GM12891 (cell line): ENCODE measurements at places on chromosomes 5 and 9.

DNA sequence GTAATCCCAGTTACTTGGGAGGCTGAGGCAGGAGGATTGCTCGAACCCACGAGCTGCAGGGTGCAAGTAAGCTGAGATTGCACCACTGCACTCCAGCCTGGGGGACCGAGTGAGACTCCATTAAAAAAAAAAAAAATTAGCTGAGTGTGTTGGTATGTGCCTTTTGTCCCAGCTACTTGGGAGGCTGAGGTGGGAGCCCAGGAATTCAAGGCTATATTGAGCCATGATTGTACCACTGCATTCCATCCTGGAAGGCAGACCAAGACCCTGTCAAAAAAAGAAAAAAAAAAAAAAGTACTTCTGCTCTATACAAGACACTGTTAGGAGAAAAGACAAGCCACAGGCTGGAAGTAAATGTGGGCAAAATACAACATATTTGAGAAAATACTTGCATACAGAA is 68.5 kb upstream of the FBXW11 start:
- no peak for DNase-seq

DNA sequence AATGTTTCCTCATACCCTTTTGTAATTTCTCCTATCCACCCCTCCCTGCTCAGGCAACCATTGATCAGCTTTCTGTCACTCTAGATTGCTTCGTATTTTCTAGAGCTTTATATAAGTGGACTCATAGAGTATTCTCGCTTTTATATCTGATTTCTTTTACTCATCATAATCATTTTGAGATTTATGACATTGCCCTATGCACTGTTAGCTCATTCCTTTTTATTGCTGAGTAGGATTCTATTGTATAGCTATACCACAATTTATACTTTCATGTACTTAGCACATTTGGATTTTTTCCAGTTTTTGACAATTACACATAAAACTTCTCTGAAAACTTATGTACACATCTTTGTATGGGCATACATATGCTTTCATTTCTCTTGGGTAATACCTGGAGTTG is 68.9 kb downstream of the MEGF10 start:
- DNase-seq: no peak

DNA sequence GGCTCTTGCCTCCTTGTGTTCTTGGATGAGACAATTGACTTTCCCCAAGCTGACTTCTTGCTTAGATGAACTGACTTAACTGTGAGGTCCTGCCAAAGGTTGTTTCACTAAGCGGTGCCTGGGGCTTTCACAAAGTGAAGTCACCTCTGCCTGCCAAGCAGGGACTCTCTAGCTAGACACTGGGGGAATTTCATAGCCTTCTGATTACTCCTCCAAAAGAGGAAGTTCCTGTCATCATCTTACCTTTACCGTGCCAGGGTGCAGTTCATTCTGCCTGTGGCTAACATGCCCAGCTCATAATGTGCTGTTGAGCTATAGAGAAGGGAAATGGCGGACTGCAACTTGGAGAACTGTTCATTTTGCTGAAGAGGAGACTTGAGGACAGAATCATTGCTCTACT is 472.0 kb upstream of the WWC1 start:
- no peak for DNase-seq

DNA sequence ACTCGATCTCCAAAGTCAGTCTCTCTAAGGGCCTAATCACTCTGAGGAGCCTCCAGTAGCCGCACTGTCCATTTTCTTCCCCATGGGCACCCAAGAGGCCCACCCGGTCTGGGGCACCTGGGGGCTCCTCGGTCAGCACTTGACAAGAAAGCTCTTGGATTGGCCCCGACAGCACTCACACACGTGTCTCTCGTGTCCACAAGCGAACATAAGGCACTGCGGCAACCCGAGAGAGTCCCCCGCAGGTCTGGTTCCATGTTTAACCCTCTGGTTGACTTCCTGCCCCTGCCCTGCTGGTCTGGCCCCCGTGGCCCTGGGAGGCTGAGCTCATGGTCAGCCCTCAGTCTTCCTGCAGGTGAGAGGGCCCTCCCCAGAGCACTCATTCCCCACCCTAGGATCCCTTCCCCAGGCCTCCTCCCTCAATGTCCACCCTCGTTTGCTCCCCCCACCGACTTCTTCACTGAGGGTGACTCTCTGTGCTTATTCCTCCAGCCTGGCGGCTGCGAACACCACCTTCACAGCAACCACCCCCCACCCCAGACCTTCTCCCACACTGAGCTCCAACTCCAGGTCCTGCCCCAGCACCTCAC is 16.3 kb upstream of the LRRC14B start:
- DNase-seq: no peak

- no peak for DNase-seq
These were observed 26.1 kb downstream of the ZNF510 start for GRCh38 chr9:96751815-96752214.

GRCh38 chr5:141855265-141856036 is 22.8 kb downstream of the PCDH1 start:
- no peak for DNase-seq

DNA sequence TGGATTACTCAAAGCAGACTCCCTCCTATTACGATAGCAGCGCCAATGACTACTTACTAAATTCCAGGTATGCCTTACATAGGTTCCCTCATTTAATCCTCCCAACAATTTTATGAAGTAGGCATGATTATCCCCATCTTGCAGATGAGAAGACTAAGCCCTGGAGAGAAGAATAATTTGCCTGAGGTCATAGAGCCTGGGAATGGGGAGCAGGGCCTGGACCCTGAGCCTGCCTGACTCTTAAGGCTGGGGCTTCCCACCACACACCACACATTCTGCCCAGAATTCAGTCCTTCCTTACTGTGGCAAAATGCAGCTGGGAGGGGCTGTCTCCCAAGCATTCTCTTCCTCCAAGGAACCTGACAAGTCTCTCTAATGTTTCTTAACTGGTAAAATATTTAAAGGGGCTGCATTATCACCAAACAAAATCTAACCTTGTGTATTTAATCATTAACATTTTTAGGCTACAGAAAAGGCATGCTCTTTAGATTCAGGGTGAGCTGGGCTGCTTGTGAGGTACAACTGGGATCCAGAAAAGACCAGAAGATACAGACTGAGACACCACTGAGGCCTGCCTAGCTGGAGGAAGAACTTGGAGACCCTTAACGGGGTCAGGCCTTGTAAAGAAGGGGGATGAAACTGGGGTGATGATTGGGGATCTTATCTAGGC is 26.1 kb downstream of the LHFPL2 start:
- no peak for DNase-seq

DNA sequence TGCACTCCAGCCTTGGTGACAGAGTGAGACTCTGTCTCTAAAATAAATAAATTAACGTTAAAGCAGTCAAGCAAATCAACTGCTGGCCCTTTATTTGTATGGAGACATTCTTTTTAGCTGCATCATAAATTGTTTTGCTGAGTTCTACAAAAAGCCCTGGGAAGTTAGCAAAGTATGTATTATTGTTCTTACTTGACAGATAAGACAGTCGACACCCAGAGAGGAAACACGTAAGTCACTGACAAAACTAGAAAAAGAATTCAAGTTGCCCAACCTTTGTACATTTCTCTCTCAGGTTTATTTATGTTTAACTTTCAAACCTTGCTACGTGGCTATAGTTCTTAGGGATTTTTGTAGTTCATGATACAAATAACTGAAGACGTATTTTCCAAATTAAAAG is 40.4 kb upstream of the MACIR start:
- no peak for DNase-seq

- no peak for DNase-seq
These were observed 759.6 kb downstream of the MTRR start for GRCh38 chr5:8628521-8628920.

GRCh38 chr9:94111446-94111845 is 27.2 kb downstream of the PTPDC1 start:
- no peak for DNase-seq

GRCh38 chr9:98232926-98233325 is 22.5 kb downstream of the TBC1D2 start:
- DNase-seq: no peak

GRCh38 chr5:176624142-176624541 is 6.2 kb downstream of the SNCB start:
- DNase-seq: no peak

GRCh38 chr5:154937186-154937717 is 759 bp downstream of the GEMIN5 start:
- no peak for DNase-seq

- no peak for DNase-seq
These were observed 2054.2 kb downstream of the MAT2B start for GRCh38 chr5:165559645-165560044.

GRCh38 chr9:100884518-100884917 is 144.0 kb upstream of the PLPPR1 start:
- DNase-seq: no peak

- no peak for DNase-seq
These were observed 15.5 kb upstream of the AKNA start for GRCh38 chr9:114403153-114403756.

GRCh38 chr5:34571677-34572041 is 84.5 kb upstream of the RAI14 start:
- no peak for DNase-seq

DNA sequence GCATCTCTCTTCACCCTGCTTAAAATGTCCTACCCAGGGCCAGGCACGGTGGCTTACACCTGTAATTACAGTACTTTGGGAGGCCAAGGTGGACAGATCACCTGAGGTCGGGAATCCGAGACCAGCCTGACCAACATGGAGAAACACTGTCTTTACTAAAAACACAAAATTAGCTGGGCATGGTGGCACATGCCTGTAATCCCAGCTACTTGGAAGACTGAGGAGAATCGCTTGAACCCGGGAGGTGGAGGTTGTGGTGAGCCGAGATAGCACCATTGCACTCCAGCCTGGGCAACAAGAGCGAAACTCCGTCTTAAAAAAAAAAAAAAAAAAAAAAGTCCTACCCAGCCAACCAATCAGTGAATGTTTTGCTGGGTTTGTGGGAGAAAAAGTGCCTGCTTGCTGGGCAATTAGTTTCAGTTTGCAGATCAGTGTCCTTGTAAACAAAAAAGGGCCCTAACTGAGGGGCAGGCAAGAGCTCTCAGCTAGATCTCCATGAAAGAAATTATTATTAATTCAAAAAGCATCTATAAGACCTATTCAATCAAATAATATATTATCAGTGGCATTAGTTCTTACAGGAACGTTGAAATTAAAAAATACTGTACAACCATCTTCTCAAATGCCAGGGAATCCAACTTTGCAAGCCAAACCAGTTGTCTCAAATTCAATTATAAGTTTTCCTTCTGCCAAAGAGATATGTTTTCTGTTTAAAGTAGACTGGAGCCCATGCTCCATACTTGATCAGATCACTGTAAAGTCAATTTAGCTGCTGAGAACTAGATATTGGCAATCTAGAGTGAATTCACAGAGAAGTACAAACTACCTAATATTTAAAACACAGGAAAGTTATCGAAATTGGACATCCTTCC is 3.9 kb downstream of the MEGF9 start:
- no peak for DNase-seq

DNA sequence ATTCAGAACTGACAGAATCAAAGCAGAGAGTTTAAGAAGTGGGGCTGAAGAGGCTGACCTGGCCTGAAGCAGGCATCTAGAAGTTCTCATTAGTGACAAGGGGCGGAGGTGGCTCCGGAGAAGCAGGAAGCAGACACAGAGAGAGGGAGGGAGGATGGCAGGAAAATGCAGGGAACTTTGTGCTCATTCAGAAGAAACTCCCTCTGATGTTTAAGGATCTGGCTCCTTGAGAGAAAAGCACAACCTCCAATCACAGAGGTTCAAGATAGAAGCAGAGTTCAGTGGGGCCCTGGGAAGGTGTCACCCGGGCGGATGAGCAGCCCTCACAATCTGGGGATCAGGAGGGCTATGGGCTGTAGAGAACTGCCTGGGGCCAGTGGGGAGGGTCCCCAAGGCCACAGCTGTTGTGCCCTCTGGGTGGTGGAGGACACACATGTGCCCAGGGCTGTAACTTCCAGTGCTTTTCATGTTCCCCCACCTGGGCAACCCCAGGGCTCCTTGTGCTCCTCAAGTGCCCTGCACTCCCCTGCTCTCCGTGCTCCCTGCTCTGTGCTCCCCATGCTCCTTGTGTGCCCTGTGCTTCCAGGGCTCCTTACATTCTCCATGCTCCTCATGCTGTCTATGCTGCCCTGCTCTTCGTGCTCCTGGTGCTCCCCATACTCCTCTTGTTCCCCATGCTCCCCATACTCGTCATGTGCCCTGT is 51.4 kb downstream of the TRIP13 start:
- DNase-seq: no peak

DNA sequence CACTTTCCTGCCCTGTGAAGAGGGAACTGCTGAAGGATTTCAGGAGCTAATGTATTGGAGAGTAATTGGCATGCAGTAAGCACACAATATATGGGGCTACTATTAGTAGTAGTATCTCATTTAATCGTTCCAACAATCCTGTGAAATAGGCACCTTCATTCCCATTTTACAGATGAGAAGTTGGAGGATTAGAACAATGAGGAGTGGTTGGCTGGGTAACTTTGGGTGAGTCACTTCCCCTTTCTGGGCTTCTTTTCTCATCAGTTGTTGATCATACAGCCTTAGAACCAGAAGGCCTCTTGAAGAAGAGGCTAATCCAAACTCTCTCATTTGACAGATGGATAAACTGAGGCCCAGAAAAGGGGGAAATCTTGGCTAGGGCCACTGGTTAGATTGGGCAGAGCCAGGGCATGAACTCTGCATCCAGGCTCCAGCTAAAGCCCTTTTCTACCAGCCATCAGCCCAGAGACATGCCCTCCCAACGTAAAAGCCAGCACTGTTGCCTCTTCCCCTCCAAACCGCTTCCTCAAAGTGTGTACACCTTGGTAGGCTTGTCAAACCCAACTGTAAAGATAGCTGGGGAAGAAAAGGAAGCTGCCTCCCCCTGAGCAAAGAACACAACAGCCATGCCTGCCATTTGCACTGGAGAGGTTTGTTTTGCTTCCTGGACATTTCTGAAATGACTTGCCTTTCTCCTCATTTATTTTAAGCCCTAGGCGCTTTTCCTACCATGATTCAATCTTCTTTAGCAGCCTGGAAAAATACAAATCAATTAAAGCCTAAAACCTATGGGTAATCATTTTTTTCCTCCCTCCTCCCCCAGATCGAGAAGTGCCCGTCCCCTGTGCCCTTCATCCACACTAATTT is 992 bp downstream of the SPACA9 start:
- no peak for DNase-seq

GRCh38 chr9:84229191-84229590 is 111.4 kb downstream of the SLC28A3 start:
- DNase-seq: no peak

DNA sequence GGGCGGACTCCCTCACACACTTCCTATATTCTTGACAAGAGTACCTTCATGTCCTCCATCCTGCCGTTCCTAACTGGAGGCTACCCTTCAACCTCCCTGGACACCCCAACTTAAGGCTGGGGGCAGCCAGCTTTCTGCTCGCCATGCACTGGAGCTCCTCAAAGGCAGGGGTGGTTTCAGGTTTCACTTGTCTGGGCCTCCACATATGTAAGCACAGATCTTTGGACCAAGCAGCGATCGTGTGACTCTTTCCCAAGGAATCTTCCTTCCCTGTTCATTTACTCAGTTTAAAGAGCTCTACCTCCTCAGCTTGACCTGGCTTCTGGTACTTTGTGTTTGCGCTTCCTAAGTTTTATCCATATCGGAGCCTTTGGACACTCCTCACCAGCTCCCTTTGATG is 34.2 kb upstream of the TRPC7 start:
- DNase-seq: no peak

- no peak for DNase-seq
These were observed 439.0 kb upstream of the PTGER4 start for GRCh38 chr5:40240671-40241070.
